Islet precursor cell (in vitro differentiated cells): ENCODE measurements at places on chromosomes 6 and 20.
A peak's percentile ranks its signal among the peaks of the same experiment; 100 is the strongest.

- DNase-seq: no peak
Observed at GRCh38 chr6:162377735-162378134, 349.8 kb downstream of the PRKN start.

DNA sequence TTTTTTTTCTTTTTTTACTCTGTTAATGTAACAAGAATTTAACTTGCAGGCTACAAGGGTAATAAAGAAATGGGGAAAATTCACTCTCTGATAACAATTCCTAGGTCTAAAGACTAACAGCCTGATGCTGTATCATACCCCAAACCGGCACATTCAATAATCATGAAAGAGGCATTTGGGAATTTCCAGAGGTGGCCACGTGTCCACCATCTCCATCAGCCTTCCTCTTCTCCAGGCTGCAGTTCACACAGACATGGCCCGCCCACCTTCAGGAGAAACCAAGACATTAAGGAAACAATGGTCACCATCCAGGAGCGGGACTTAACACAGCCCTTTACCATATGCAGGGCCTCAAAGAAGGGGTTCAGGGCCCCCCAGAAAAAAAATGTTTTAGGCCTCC, 44.8 kb downstream of the PDE10A start:
- DNase-seq: no peak

DNA sequence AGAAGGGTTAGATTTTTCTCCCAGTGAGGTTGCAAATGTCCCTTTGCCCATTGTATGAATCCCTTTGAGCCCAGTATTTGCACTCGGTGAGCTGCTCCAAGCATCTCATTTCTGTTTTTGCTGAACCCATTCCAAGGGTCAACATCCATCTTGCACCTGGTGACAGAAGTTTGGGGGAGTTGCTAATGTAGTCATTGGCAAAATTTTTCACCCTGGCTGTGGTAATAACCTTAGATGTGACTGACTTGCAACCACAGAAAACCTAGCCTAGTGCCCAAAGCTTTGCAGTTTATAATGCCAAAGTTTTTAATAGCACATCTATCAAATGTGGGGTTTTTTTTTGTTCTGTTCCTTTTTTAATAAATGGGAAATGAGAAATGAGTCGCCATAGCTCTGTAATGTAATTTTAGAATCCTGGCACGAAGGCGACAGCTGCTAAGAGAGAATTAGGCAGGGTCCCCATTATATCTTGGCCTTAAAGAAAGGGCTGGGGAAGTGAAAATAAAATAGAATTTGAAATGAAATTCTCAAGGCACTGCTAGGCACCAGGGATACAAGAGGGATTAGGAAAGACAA, 682.8 kb downstream of the KIF16B start:
- no peak for DNase-seq

DNA sequence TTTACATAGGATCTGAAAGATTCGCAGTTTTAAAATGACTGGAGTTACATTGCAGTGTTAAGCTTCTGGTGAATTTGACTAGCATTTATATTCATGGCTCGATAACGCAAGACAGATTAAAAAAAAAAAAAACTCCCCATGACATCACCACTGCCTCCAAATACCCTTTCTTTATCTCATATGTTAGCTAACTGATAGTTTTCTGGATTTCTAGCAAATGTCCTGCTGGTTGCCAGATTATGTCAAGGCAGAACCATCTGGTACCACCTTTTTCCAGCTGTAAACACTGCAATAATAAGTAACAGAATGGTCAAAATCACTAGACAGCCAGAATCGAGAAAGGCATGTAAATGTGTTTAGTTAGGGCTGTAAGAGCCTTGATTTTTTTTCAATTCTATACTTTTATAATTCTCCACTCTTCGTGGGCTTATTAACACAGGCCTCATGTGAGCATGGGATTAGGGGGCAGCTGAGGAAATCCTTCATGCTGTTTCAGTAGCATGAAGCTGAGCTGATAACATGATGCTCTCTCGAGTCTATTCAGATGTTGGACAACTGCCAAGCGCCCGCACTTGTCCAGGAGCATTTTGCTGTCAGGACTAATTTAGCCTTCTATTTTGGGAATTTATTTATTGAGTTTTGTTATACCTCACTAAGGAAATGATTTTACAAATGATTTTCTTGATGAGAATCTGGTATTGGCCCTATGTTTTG, 166.0 kb upstream of the SCGN start:
- no peak for DNase-seq

GRCh38 chr6:106886922-106887797, 87.4 kb downstream of the CD24 start:
- DNase-seq: no peak

GRCh38 chr20:44438782-44439181, 36.9 kb upstream of the TTPAL start:
- no peak for DNase-seq

- DNase-seq: no peak
Observed at GRCh38 chr20:50873585-50873984, 57.7 kb downstream of the ADNP start.

- DNase-seq: no peak
Observed at GRCh38 chr6:3285732-3286131, 27.0 kb downstream of the PSMG4 start.

DNA sequence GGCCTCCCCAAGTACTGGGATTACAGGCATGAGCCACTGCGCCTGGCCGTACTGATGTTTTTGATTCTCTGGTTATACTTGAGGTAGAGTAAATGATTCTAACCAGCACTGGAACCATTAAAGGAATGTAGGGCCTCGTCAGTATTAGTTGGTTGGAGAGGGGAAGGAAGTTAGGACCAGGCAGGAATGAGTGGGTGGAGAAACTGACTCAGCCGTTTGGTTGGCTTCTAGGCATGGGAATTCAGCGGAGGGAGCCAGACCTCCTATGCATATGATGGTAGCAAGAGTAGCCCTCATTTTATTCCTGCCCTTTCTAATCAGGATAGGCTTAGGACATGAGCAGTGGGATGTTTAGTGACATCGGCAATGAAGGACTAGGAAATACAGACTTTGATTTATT, 19.0 kb upstream of the SERINC3 start:
- peak; percentile 70 for DNase-seq

GRCh38 chr6:125207956-125208355, 54.4 kb downstream of the TPD52L1 start:
- DNase-seq: no peak

- DNase-seq: no peak
Observed at GRCh38 chr6:41551086-41551700, 5.0 kb downstream of the FOXP4 start.

- DNase-seq: peak; percentile 92
Observed at GRCh38 chr20:47150403-47151152, 205.9 kb downstream of the ZMYND8 start.

GRCh38 chr6:37516076-37516919, 16.6 kb upstream of the CCDC167 start:
- peak; percentile 57 for DNase-seq

DNA sequence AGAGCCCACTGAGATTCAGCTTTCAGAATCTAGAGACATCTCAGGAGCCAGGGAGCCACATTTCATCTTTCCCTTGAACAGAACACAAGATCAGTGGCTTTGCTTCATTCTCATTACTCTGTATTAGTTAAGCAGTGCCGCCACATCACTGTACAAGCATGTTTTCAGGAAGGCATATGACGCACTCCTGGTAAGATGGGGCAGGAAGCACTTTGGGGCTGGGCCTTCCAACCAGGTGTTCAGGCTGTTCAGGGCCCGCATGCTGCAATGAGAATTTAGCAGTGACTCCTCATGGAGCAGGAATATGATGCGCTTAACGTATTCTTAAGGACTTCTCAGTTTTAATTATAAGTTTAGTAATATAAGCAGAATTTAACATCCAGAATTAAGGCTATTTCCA, 29.7 kb upstream of the GNRH2 start:
- no peak for DNase-seq

- DNase-seq: no peak
Observed at GRCh38 chr20:48015141-48015910, 230.0 kb upstream of the SULF2 start.

- DNase-seq: peak; percentile 54
Observed at GRCh38 chr6:35305117-35305516, 7.5 kb downstream of the DEF6 start.

DNA sequence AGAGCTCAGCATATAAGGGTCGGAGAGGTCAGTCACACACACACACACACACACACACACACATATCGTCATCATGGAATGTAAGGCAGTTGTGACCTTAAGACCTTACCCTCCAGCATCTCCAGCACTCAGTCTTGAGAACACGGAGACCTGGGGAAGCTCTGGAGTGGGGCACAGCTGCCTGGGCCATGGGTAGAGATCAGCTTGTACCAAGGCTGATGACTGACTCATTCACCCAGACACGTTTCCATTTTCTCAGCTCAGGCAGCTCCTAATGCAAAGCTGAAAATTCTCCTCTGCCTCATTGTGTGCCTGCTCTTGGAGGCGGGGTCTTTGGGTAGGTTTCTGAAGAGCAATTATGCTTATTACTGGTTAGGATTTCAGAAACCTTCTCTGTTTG, 38.3 kb upstream of the PDYN start:
- peak; percentile 67 for DNase-seq

GRCh38 chr20:63094767-63095499, 88.2 kb upstream of the BHLHE23 start:
- peak; percentile 27 for DNase-seq

GRCh38 chr6:159061146-159061545, 16.4 kb upstream of the TAGAP start:
- DNase-seq: peak; percentile 22

DNA sequence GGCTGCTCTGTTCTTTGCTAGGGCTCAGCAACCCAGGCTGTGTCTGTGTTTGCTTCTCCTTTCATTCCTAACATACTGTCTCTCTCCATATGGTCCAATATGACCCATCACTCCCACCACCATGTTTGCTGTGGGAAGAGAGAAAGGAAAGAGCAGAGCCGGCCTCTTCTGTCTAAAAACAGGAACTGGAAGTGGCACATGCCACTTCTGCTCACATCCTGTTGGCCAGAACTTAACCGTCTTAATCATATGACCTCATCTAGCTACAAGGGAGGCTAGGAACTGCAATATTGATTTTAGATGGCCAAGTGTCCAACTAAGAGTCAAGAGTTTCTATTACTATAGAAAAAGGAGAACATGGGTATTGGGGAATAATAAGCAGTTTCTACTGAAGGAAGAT, 212.5 kb upstream of the CHD6 start:
- no peak for DNase-seq

DNA sequence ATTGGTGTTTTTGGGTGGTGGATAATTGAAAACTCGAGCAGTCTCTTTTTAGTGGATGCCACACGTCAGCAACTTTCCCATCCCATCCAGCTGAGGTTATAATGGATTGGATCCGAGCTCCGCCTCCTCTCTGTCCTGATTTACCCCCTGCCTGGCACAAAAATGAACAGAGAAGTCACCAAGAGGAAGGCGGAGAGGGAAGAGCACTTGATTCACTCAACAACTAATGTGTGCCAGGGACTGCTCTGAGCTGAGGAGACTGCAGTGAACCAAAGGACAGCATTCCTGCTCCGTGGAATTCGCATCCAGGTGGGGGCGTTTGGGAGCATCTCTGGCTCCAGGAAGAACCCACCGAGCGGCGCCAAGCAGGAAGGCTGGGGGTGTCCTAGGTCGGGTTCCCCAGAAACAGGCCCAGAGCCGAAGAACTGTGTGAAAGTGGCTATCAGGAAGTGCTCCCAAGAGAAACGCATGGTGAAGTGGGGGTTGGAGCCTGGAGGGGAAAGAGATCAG, 95.8 kb upstream of the NAA20 start:
- peak; percentile 61 for DNase-seq

DNA sequence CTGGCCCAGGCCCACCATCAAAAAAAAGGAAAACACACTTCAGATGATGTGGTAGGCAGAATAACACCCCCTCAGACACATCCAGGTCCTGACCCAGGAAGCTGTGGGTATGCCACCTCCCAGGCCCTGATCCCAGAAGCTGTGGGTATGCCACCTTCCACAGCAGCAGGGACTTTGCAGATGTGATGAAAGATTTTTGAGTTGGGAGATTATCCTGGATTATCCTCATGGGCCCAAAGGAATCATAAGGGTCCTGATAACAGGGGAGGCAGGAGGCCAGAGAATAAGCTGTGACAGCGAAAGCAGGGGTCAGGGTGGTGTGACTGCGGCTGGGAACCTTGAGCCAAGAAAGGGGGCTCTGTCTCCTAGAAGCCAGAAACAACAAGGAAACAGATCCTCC, 55.0 kb downstream of the BMP7 start:
- no peak for DNase-seq

GRCh38 chr6:44630125-44631028, 242.9 kb downstream of the CDC5L start:
- peak; percentile 94 for DNase-seq

GRCh38 chr20:41031243-41031619, 2.6 kb downstream of the TOP1 start:
- no peak for DNase-seq

GRCh38 chr6:1686117-1687098, 76.7 kb downstream of the FOXC1 start:
- DNase-seq: peak; percentile 66

DNA sequence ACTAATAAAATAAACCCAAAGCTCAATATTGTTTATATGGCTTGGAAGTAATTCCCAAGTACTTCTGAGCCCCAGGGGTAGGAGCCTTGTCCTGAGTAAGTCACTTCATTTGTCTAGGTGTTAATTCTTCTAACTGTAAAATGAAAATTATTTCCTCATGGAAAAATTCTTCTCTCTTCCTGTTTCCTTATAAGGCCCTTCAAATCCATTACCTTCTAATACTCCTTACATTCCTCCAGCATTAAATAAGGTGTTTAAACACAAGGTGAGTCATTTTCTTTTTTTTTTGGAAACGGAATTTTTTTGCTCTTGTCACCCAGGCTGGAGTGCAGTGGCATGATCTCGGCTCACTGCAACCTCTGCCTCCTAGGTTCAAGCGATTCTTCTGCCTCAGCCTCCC, 41.9 kb downstream of the PRR18 start:
- no peak for DNase-seq

DNA sequence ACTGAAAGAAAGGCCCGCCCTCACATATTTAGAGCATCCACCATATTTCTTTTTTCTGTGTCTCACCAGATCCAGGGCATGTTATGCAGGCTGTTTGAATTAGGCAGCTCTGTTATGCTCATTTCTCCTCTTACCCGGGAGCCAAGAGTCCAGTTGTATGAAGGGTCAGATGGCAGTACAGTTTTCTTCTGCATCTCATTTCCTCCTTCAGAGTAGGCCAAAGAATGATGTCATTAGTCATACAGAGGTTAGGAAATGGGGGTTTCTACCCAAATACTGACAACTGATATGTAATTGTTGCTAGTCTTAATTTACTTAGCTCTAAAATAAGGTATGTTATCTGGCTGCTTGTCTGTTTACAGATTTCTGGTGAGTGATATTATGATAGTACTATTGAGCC, 130.8 kb downstream of the SOBP start:
- DNase-seq: no peak

DNA sequence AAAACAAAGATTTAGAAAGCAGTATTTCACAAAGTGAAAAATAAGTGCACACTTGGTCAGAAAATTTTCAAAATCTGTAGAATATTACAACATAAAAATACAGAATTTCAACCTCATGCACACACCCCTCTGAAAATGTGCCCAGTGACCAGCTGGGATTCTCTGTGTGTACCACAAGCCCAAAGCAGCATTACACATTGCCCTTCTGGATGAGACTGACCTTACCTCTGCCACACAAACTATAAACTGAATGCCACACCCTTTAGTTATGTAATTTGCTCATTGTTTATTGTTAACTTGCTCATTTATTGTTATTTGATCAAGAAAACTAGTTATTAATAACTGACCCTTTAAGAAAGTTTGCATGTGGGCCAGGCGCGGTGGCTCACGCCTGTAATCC, 303.0 kb downstream of the FOXC1 start:
- DNase-seq: no peak

GRCh38 chr20:47468290-47469050, 33.2 kb upstream of the NCOA3 start:
- no peak for DNase-seq
